Pulmonary artery endothelial cell (primary cell): ENCODE measurements at places on chromosomes 6 and 20. TPM values are rescaled to one million over a fixed set of nuclear protein-coding genes. Genes with fewer than 3 reads are reported as not detected.

SIM1 gene
- total RNA-seq: 0.07 TPM in 1 of 2 replicates, not detected in the other

RBM24 gene
- 0.74 and 2.5 TPM in 2 replicates for total RNA-seq

MCCD1 gene
- total RNA-seq: not detected in 2 replicates

CDH4 gene
- total RNA-seq: 2.2 and 7.5 TPM in 2 replicates

SIRPB2 gene
- total RNA-seq: 1.2 and 1.6 TPM in 2 replicates

LAMA4 gene
- 516 and 517 TPM in 2 replicates for total RNA-seq

CCN6 gene
- 0.07 TPM in 1 of 2 replicates, not detected in the other for total RNA-seq

LPIN3 gene
- 1.8 and 2.1 TPM in 2 replicates for total RNA-seq

COL9A3 gene
- total RNA-seq: 0.04 and 0.20 TPM in 2 replicates

HSPA1L gene
- total RNA-seq: 0.53 and 1.9 TPM in 2 replicates

SPEF1 gene
- 0.13 TPM in 1 of 2 replicates, not detected in the other for total RNA-seq

CFAP61 gene
- total RNA-seq: not detected in 2 replicates

KCNQ2 gene
- not detected in 2 replicates for total RNA-seq

TEAD3 gene
- 0.21 and 0.33 TPM in 2 replicates for total RNA-seq

GPLD1 gene
- total RNA-seq: 0.04 TPM in 1 of 2 replicates, not detected in the other

TPD52L1 gene
- total RNA-seq: 3.7 and 4.7 TPM in 2 replicates

SNAP25 gene
- total RNA-seq: 0.25 TPM in 1 of 2 replicates, not detected in the other
